Endothelial cell of umbilical vein (primary cell): ENCODE measurements at places on chromosomes 3 and 15. TPM values are rescaled to one million over a fixed set of nuclear protein-coding genes. Genes with fewer than 3 reads are reported as not detected.

Gene C3orf20
- total RNA-seq = not detected in 2 replicates

Gene ZBED2
- not detected in 2 replicates for total RNA-seq

Gene SLC15A2
- total RNA-seq = 0.11 and 0.60 TPM in 2 replicates

Gene LRRN1
- not detected in 2 replicates for total RNA-seq

Gene UNC13C
- not detected in 2 replicates for total RNA-seq

Gene ATP13A5
- not detected in 2 replicates for total RNA-seq

Gene STRIT1
- not detected in 2 replicates for total RNA-seq

Gene SYNPR
- not detected in 2 replicates for total RNA-seq

Gene PRICKLE2
- total RNA-seq = 7.1 and 8.9 TPM in 2 replicates

Gene SSUH2
- 0.44 TPM in 1 of 2 replicates, not detected in the other for total RNA-seq

Gene KBTBD12
- total RNA-seq = not detected in 2 replicates

Gene ATP10A
- total RNA-seq = not detected in 2 replicates

Gene C3orf52
- total RNA-seq = 2.1 and 4.6 TPM in 2 replicates

Gene ZNF385D
- total RNA-seq = not detected in 2 replicates

Gene EPB42
- not detected in 2 replicates for total RNA-seq

Gene SLC24A5
- not detected in 2 replicates for total RNA-seq

Gene MYLK
- 17.2 and 22.2 TPM in 2 replicates for total RNA-seq

Gene SAXO2
- 0.67 and 5.2 TPM in 2 replicates for total RNA-seq

Gene DNAH12
- 0.20 TPM in 1 of 2 replicates, not detected in the other for total RNA-seq

Gene CACNA2D2
- total RNA-seq = not detected in 2 replicates

Gene C15orf61
- total RNA-seq = 3.7 and 4.1 TPM in 2 replicates

Gene COL6A6
- total RNA-seq = not detected in 2 replicates

Gene NGRN
- 56.5 and 60.7 TPM in 2 replicates for total RNA-seq

Gene GOLGA8T
- total RNA-seq = not detected in 2 replicates

Gene KNG1
- not detected in 2 replicates for total RNA-seq

Gene TMEM212
- total RNA-seq = not detected in 2 replicates

Gene PCSK6
- total RNA-seq = 0.69 and 0.72 TPM in 2 replicates

Gene GOLGA6B
- total RNA-seq = not detected in 2 replicates

Gene CCR8
- total RNA-seq = not detected in 2 replicates

Gene TRH
- total RNA-seq = not detected in 2 replicates

Gene C3orf49
- total RNA-seq = not detected in 2 replicates

Gene AADACL2
- not detected in 2 replicates for total RNA-seq

Gene EPHB1
- 2.5 and 5.2 TPM in 2 replicates for total RNA-seq

Gene PRSS50
- total RNA-seq = not detected in 2 replicates

Gene IL17RD
- 0.93 and 0.97 TPM in 2 replicates for total RNA-seq

Gene MAGEL2
- total RNA-seq = not detected in 2 replicates

Gene TMC3
- total RNA-seq = not detected in 2 replicates

Gene UBE2E2
- total RNA-seq = 32.8 and 45.4 TPM in 2 replicates

Gene ALDH1A3
- total RNA-seq = 5.8 TPM in 2 replicates

Gene PCLAF
- 54.7 and 65.7 TPM in 2 replicates for total RNA-seq

Gene CHST14
- 45.9 and 49.2 TPM in 2 replicates for total RNA-seq

Gene TAGLN3
- total RNA-seq = not detected in 2 replicates

Gene CRABP1
- not detected in 2 replicates for total RNA-seq

Gene SAMD7
- not detected in 2 replicates for total RNA-seq

Gene VGLL3
- total RNA-seq = 4.2 and 6.0 TPM in 2 replicates

Gene TNFAIP8L3
- 36.9 and 38.3 TPM in 2 replicates for total RNA-seq

Gene MASP1
- 0.31 TPM in 1 of 2 replicates, not detected in the other for total RNA-seq

Gene FBXL2
- 21.7 and 26.9 TPM in 2 replicates for total RNA-seq

Gene IQCH
- 0.51 and 2.6 TPM in 2 replicates for total RNA-seq

Gene SST
- total RNA-seq = not detected in 2 replicates

Gene C3orf70
- 0.18 and 0.20 TPM in 2 replicates for total RNA-seq

Gene IMPG2
- 0.71 and 0.76 TPM in 2 replicates for total RNA-seq

Gene PLA2G4D
- not detected in 2 replicates for total RNA-seq

Gene LINGO1
- total RNA-seq = 0.32 and 0.33 TPM in 2 replicates
